ENCODE measurements at places on chromosomes 16 and 17. TPM values are rescaled to one million over a fixed set of nuclear protein-coding genes. Genes with fewer than 3 reads are reported as not detected.

DNA sequence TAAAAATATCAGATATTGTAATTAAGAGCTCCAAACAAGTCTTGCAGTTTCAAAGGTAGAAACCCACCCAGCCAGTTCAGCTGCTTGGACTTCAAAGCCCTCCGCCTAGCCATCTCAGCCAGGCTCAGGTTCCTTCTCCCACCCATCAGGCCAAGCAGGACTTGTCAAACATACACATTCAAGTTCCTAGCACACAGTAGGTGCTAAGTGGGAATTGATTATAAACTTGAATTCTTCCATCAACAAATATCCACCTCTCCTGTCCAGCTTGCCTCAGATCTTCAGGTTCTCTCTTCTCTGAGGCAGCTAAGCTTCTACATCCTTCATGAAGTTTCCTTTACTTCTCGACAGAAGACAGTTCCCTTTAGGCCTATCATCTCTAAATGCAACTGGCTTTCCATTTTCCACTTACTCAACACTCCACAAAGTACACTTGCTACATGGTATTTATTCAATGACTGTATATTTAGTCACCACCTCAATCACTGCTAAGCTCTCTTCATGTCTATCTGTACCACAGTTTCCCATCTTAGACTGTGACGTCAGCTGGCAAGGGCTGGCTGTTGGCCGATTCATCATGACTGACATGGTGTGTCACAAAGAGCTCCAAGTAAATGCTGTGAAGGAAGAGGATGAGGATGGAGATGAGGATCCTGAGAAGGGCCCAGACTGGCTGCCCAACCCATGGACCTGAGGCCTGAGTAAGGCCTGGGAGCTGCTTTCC lies 13.3 kb upstream of the COG7 start:
- DNase-seq, result peak; percentile 17

GRCh38 chr17:75498039-75498725 lies 17.2 kb downstream of the CASKIN2 start:
- DNase-seq, result no peak

DNA sequence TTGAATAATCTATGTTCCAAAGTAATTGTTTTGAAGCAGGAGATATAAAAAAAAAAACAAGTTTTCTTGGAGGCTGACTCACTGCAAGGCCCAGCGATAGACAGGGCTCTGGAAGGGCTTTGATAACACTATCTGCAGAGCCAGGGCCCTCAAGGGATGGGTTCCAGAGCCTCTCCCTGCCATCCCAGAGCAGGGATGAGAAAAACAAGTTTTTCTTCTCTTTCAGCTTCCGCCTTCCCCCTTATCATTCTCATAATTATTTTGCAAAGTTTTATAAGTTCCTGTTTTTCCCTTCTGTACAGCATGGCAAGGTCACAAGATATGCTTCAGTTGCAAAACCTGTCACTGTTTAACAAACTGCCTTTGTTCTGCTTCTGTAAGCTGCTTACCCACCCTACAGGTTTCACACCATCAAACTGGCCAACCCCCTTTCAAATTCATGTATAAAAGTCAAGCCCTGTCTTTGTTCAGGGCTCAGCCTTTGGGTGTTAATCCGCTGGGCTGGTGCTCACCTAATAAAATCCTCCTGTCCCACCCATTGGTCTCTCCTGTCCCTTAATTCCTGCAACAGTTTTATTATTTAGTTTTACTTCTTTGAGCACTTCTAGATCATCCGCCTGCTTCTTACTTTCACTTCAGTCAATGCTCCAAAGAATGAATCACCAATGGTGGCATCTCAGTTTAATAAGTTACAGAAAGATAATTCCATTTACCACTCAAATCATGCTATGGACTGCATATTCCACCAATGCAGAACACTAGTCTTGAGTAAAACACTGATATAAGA lies 5.6 kb upstream of the THUMPD1 start:
- DNase-seq, result no peak

- no peak for DNase-seq
Measured at GRCh38 chr16:65154321-65154720, 32.5 kb upstream of the CDH11 start.

DNA sequence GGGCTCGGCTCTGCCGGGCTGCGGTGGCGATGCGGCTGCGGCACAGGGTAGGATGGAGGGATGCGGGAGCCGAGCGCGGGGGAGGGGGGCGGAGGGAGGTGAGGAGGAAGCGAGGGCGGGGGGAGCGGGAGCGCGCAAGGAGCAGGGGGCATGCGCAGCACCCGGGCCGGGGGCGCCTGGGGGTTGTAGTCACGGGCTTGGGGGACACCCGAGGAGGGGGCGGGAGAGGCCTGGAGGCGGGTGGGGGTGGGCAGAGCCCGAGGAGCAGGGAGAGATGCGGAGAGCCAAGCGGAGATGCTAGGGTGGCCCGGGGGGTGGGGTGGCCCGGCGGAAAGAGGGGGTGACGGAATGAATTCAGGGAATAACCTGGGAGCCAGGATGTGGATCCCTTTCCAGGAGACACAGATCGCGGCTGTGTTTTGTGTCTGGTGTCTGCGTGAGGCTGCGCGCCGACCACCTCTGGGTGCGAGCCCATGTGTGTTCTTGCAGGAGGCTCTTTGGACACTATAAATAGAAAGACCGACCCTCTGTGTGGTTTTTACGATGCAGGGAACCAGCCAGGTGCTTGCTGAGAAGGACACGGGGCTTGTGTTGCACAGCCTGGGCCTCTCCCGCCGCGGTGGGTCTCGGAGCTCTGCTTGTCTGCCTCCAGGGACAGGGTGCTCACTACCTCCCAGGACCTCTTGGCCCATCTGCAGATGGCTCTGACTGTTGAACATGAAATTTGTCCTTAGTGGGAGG lies at the start of gene STX1B:
Gene STX1B, minus strand, starts transcription at position 54 of the 741 bp plus-strand sequence. CDS start 242 bp downstream, outside the sequence.
- DNase-seq, result no peak

DNA sequence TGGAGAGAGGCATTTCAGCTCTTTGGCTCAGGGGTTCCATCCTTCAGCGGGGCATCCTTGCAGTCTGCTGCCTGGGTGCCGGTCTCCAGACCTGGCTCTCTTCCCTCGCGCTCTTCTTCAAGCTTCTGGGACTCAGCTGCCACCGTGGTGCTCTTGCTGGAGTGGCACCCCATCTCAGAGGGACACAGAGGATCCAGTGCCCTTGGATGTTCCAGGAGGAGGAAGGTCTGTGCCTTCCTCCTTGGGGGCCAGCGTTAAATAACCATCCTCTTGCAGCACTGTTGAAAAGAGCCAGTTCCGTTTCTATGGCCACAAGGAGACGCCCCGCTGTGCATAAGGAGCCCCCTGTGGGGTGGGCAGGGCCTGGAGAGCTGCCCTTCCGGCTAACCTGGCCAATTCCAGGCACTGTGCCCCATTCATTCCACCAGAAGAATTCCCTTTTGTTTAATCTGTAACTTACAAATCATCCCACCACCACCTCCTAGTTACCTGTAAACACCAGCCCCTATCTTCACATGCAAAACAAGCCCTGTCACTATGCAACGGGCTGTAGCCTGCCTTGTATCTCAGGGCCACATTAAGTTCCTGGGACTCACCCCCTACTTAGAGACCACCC lies 8.6 kb downstream of the CHD9NB start:
- DNase-seq, result no peak

GRCh38 chr16:57574086-57574485 lies 31.6 kb downstream of the ADGRG5 start:
- DNase-seq, result no peak

- no peak for DNase-seq
Measured at GRCh38 chr16:19837331-19837980, 47.2 kb downstream of the GPRC5B start.

DNA sequence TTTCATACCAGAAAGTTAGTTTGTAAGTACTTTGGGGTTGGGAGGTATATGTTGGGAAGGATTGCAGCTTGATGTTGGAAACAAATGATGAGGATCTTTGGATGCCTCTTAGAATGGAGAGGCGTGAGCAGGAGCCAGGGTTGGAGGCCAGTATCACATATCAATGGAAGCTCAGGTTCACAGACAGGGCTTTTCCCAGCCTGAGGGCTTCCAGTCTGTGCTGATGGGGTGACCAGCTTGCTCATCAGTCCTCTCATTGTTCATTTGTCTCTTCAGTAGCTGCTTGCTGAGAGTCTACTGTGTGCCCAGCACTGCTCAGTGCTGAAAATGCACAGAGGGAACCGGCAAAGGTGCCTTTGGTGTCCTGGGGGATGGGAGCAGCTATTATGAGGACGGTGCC lies 5.8 kb downstream of the DNAAF1 start:
- DNase-seq, result no peak

Gene KRTAP3-1
- 0.16 TPM for polyA plus RNA-seq

Gene AOC2
- 0.43 TPM for polyA plus RNA-seq

Measured in BJ (cell line).